Stimulated activated CD8-positive, alpha-beta memory T cell treated with anti-CD3 and anti-CD28 coated beads, Interleukin-4, amount 100 ng/mL, for 4 hours (primary cell): ENCODE measurements at places on chromosomes 5 and 9.

DNA sequence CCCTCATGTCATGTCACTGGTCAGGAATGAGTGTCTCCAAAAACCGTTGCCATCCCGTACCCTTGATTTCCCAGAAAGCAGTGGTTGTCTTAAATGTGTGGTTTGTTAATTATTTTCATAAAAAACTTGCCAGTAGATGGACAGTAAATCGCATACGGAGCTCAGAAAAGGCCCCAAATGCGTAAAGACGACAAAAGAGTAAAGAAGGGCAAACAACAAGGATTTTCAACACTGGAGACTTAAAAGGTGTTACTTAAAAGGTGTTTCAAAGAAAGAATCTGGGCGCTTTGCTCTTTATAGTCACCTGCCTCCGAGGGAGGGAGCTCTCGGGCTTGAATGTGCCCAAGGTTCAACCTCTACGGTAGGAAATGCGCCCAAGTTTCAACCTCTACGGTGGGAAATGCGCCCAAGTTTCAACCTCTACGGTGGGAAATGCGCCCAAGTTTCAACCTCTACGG is 734 bp downstream of the KIF27 start:
- no peak for DNase-seq

DNA sequence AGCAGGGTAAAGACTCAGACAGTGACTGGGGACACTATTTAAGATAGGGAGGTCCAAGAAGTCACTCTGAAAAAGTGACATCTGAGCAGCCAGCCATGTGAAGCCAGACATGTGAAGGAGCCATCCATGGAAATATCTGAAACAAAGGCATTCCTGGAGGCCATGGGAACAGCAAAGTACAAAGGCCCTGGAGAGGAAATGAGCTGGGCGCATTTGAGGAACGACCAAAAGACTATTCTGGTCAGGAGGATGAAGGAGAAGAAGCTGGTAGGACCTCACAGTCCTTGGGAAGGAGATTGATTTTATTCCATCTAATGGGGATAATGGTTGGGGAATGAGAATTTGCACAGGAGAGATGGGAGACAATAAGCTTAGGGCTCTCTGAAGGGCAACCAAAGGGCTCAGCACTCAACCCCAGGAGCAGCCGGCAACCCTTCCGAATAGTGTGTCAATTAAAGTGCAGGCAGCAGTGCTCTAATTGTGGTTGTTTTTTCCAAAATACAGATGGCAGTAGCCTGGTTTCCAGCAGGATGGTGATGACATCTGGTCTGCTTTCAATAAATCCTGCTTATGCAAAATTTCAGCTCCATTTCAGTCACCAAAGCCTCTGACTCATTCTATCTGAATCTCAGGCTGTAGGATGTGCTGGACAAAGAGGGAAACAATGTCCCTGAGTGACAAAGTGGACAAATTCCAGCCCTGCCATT is 26.7 kb downstream of the FOXI1 start:
- no peak for DNase-seq

- no peak for DNase-seq
Observed at GRCh38 chr5:143921525-143922311, 109.8 kb downstream of the HMHB1 start.

DNA sequence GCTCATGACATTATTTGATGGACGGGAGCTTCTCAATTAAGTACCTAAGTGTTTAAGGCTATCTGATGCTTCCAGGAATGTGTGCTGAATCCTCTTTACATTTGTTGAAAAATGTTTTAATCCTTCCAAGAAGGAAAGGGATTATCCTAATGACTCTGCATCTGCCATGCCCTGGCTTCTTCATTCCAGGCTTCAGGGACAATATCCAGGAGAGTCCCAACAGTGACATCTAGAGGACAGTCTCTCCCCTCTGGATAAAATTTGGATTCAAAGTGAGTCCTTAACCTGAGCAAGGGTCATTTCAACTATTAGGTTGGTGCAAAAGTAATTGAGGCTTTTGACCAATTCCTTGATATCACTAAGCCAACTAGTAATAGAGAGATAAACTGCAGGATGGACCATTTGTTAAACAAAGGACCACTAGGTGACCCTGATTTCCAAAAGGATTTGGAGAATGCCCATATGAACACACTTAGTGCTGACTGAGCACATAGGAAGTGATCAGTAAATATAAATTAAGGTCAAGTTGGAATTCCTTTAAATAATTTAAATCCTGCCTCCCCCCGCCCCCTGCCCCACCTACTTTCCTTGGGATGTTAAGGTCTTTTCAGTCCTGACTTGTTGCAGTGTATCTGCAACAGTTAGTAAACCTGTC is 19.1 kb downstream of the TNFSF8 start:
- no peak for DNase-seq

- DNase-seq = no peak
Observed at GRCh38 chr5:143350751-143351602, 52.5 kb downstream of the NR3C1 start.

DNA sequence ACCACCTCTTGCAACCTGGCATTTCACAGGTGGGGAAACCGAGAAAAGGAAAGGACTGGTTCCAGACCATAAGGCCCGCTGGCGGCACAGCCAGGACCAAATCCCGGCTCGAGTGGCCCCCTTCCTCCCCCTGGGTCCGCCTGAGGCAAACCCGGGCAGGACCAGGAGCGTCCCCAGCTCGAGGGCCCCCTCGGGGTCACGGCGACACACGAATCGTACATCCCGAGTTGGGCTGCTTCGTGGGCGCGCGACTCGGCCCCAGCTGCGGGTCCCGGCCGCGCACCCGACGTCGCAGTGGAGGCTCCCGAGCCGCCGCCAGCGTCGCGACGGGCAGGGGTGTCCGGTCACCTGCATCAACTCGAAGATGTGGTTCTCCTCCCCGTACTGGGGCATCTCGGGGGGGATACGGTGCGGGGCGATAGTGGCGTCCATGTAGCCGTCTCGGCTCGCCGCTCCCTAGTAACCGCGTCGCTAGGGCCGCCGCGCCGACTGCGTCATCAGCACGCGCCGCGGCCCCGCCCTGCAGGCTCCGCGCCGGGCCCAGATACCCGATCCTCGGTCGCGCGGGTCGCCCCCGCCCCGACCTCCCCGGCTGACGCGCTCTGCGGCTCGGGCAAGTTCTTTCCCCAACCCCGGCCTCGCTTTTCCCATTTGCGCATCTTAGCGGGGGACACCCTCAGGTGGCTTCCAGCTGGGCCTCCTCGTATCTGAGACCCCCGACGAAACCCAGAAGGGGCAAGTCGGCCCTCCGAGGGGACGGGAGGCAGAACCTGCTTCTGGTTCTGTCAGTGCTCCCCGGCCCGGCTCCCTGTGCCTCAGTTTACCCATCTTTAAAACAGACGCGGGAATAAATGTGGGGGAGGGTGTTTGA is at the start of gene AK8:
Gene AK8, minus strand, starts transcription at position 461 of the 871 bp plus-strand sequence. Its CDS starts 29 bp downstream, at position 432.
- peak; percentile 44 for DNase-seq

DNA sequence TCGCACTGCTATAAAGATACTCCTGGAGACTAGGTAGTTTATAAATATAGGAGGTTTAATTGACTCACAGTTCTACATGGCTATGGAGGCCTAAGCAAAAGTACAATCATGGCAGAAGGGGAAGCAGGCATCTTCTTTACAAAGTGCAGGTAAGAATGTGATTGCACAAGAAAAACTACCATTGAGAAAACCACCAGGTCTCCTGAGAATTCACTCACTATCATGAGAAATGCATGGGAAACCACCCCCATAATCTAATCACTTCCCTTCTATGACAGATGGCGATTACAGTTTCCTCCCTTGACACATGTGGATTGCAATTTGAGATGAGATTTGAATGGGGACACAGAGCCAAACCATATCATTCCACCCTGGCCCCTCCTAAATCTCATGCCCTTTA is 121.2 kb upstream of the ST8SIA4 start:
- no peak for DNase-seq

DNA sequence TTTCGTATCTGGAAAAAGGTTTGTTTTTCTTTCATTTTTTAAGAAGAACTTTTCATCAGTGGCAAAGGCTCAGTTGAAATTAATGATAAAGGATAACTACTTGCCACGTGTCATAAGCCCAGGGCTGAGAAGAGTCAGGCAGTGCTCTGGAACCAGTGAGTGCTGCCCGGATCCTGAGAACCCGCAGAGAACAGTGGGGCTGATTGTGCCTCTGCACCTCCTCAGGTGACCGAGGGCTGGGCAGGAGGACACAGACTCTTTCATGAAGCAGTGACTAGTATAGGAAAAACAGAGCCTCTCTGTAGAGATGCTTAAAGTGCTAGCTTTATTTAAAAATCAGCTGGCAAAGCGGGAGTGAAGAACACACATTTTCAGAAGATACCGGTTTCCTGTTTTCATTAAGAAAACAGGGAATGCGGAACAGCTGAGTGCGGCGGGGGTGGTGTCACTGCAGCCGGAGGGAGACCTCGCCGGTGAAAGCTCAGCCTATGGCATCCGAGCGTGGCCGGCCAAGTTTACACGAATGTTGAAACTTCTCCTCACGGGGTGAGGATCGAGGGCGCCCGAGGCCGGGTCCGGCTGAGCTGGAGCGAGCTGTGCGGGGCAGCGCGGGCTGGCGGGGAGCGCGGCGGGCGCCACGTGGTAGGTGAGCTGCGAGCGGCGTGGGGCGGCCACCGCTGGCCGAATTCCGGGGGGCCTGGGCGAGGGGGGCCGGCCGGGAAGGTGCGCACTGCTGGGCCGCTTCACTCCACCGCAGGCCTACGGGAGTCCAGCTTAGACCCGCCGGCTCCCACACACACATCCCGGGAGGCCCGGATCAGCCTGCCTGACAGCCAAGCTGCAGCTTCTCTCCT is 134.7 kb upstream of the DMRT1 start:
- no peak for DNase-seq

- DNase-seq = no peak
Observed at GRCh38 chr9:130290291-130291181, 25.0 kb downstream of the HMCN2 start.

- DNase-seq = no peak
Observed at GRCh38 chr9:7451062-7451461, 348.5 kb downstream of the DMAC1 start.

DNA sequence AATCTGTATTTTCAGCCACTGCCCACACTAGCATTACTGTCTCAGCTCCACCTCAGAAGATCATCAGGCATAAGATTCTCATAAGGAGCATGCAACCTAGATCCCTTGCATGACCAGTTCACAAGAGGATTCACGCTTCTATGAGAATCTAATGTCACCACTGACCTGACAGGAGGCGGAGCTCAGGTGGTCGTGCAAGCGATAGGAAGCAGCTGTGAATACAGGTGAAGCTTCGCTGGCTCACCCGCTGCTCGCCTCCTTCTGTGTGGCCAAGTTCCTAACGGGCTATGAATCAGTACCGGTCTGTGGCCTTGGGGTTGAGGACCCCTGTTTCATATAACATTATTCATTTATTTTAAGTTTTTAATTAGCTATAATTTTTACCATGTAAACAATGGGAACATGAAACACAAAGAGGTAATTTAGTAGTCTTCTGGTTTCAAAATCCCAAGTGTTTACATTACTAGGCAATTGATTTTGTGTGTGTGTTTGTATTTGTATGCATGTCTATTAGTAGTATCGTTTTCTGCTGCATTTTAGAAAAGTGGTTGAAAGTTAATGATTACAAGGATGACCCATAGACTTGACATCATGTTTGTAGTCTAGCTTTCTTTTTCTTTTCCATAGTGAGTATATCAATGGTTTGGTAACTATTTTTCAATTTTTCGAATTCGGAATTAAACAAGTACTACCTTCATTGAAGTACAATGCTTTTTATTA is 159.4 kb downstream of the TENT4A start:
- DNase-seq = no peak

GRCh38 chr5:57841676-57842363 is 359.2 kb upstream of the ACTBL2 start:
- no peak for DNase-seq
